Endodermal cell (in vitro differentiated cells): ENCODE measurements at places on chromosomes 3 and 15. TPM values are rescaled to one million over a fixed set of nuclear protein-coding genes. Genes with fewer than 3 reads are reported as not detected.
A peak's percentile ranks its signal among the peaks of the same experiment; 100 is the strongest.

DNA sequence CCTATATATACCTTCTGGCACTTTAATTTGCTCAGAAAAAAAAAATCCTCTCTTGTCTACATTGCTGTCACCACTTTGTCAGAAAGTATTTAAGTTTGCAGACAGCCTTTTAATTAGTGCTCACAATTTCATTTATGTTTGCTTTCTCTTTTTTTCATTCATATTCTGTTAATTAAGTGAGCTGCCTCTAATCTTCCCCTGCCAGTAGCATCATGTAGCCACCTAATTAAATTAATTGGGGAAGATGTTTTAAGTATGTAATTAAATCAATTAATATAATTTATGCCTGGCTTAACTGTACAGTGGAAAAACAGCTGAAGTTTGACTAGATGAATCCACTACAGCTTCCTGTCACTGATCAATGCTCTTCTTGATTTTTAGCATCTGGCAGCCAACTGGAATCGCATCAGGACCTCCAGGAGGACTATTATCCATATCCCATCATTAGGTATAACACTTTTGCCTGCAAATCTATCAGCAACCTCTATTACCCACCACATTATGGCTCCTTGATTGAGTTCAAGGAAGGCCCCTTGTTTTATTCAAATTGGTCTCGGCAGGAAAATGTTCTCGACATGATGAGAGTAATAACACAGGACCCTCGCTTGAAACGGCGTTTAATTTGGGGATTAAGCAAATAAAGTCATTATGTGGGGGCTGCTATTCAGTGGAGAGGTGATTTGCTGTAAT is 118.5 kb downstream of the IQCH start:
- no peak for DNase-seq
- no peaks in the 10 kb centered on the region for H3K36me3 ChIP-seq
- no peak overlapping the region for H3K27ac ChIP-seq
- H3K4me1 ChIP-seq = no peaks in the 10 kb centered on the region

GRCh38 chr3:38473229-38473628 is 19.5 kb downstream of the ACVR2B start:
- no peaks in the 10 kb centered on the region for H3K27me3 ChIP-seq
- H3K36me3 ChIP-seq = peaks cover 13% of the 10 kb centered on the region
- H3K4me1 ChIP-seq = no peaks in the 10 kb centered on the region
- H3K4me3 ChIP-seq = no peak overlapping the region

DNA sequence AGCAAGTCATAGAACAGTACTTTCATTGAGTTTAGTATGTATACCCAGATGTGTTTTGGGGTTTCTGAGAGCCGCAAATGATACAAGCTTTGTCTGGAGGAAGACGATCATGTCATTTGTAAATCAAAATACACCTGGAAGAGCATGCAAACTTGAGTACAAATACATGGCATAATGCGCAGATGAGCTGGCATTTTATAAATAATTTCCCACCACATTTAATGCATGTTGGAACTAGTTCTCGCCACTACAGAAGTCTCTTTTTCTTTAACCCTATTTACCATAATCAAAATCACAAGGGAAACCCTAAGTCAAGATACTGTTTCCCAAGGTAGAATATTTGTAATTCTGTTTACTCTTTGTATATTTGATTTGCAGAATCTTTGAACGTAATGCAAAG is 318.6 kb downstream of the EPHA3 start:
- no peaks in the 10 kb centered on the region for H3K27me3 ChIP-seq
- H3K36me3 ChIP-seq = no peaks in the 10 kb centered on the region
- H3K4me3 ChIP-seq = no peak overlapping the region
- no peak overlapping the region for H3K27ac ChIP-seq
- no peaks in the 10 kb centered on the region for H3K4me1 ChIP-seq

DNA sequence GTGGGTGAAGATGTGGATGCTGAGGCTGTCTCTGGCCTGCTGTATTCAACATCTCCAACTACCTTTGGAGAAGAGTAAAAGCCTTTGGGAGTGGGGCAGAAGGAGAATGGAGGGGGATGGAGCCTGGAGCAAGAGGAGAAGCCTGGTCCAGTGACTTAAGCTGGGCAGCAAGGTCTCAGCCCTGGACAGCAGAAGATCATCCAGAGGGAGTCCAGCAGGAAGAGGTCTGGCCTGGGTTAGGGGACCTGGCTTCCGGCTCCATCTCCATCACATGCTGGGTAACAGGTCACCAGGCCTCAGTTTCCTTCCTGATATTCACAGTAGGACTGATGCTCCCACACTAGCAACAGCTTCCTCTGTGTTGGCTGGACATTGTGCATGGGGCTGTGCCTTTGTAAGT is 3.8 kb upstream of the ISL2 start:
- DNase-seq = no peak
- no peaks in the 10 kb centered on the region for H3K4me1 ChIP-seq
- H3K4me3 ChIP-seq = no peak overlapping the region
- H3K27me3 ChIP-seq = peaks cover 61% of the 10 kb centered on the region
- H3K27ac ChIP-seq = no peak overlapping the region
- H3K36me3 ChIP-seq = no peaks in the 10 kb centered on the region

DNA sequence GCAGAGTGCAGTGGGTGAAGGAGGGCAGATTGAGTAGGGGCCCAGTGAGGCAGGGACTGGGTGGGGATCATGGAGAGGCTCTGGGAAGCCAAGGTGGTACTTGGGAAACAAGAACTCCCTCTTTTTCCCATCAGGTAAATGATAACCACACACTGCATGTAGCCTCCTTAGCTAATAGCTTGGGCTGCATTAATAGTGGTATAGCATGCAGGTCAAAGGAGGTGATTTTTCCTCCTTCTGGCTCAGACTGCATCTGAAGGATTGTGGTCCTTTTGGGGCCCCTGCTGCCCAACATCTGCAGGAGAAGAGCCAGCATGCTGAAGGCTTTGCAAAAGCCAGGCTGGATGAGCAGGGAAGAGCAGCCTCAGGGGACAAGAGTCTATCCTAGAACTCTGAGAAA is 45.4 kb downstream of the PPCDC start:
- peaks cover 4% of the 10 kb centered on the region for H3K4me1 ChIP-seq
- no peak for DNase-seq
- no peaks in the 10 kb centered on the region for H3K27me3 ChIP-seq
- H3K27ac ChIP-seq = no peak overlapping the region

DNA sequence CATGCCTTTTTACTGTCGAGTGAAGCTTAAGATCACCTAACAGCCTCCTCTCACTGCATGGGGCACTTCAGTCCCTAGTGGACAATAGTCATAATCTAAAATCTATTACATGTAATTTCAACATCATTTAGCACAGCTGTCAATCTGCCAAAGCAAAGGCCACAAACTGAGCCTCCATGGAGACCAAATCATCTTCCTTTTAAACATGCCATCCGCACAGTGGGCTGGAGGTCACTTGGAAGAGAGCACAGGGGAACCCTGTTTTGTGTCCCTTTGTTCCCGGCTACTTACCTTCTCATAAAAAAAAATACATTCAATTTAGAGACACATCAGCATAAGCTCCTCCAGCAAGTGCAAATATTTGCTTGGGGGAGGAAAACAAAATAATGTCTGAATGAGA is 167.3 kb downstream of the SQOR start:
- no peak overlapping the region for H3K4me3 ChIP-seq
- H3K27me3 ChIP-seq = no peaks in the 10 kb centered on the region
- no peaks in the 10 kb centered on the region for H3K36me3 ChIP-seq
- H3K4me1 ChIP-seq = no peaks in the 10 kb centered on the region
- H3K27ac ChIP-seq = peak overlapping the region; percentile 47

DNA sequence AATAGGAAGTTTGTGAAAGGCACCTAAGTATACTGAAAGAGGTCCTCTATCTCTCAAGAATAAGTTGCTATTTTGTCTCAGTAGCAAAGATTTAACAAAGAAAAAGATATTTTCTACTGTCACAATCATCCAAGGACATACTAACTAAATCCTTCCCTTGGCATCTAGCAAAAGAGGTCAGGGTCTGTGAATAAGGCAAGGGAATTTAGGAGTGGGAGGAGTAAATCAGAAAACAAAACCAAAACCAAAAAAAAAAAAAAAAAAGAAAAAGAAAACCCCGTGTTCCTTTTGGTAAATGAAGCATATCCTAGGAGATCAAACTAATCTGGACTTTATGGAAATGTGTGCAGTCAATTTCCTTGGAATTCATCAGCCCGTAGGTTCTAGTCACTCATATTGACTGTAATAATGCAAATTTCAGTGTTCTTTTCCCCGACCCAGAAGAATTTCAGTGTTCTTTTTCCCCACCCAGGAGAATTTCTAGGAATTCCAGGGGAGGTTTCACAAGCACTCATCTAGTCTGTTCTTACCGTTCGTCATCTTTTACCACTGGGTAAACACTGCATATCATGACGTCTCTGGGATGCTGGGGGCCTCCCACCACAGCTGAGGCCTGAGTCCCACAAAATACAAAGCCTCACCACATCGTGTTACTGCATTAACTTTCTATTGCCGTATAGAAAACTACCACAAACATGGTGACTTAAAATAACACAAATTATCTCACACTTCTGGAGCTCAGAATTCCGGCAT is 113.8 kb upstream of the CCDC54 start:
- H3K4me3 ChIP-seq = no peak overlapping the region
- H3K27ac ChIP-seq = no peak overlapping the region
- H3K36me3 ChIP-seq = no peaks in the 10 kb centered on the region

The KY gene
- total RNA-seq = not detected in 2 replicates

The MOBP gene
- total RNA-seq = 0.92 to 2.6 TPM (median 2.1 TPM) in 3 replicates

The FGF7 gene
- total RNA-seq = not detected in 3 replicates

The CAMK2N2 gene
- 1.8 and 2.5 TPM in 2 replicates for total RNA-seq

The DNAH12 gene
- total RNA-seq = 0.68 to 2.2 TPM (median 2.0 TPM) in 3 replicates
